AG04450 (cell line): ENCODE measurements at places on chromosomes 3 and 15. TPM values are rescaled to one million over a fixed set of nuclear protein-coding genes. Genes with fewer than 3 reads are reported as not detected.

AP2M1 gene
- polyA plus RNA-seq = 963 and 1,068 TPM in 2 replicates

VGLL3 gene
- 27.2 and 28.3 TPM in 2 replicates for polyA plus RNA-seq

GABRR3 gene
- not detected in 2 replicates for polyA plus RNA-seq

IGSF11 gene
- 0.05 TPM in 1 of 2 replicates, not detected in the other for polyA plus RNA-seq

RAB43 gene
- 6.9 and 14.6 TPM in 2 replicates for polyA plus RNA-seq

SAMMSON gene
- not detected in 2 replicates for polyA plus RNA-seq

HAUS2 gene
- 26.4 and 30.6 TPM in 2 replicates for polyA plus RNA-seq

XCR1 gene
- polyA plus RNA-seq = not detected in 2 replicates

SCAP gene
- 17.0 and 22.9 TPM in 2 replicates for polyA plus RNA-seq

LINGO1 gene
- polyA plus RNA-seq = not detected in 2 replicates

ABHD2 gene
- polyA plus RNA-seq = 51.5 and 60.1 TPM in 2 replicates

SGO1 gene
- 1.3 and 2.2 TPM in 2 replicates for polyA plus RNA-seq

C3orf33 gene
- 2.5 and 2.9 TPM in 2 replicates for polyA plus RNA-seq

PTH1R gene
- polyA plus RNA-seq = 0.05 and 0.09 TPM in 2 replicates

SLC7A14 gene
- polyA plus RNA-seq = 2.3 TPM in 2 replicates

ACKR4 gene
- polyA plus RNA-seq = 0.10 and 0.20 TPM in 2 replicates

TGM4 gene
- 0.02 and 0.12 TPM in 2 replicates for polyA plus RNA-seq

GNAT1 gene
- not detected in 2 replicates for polyA plus RNA-seq

SCAMP2 gene
- polyA plus RNA-seq = 116 and 127 TPM in 2 replicates

ARGFX gene
- not detected in 2 replicates for polyA plus RNA-seq

PRR20G gene
- polyA plus RNA-seq = not detected in 2 replicates

CD200R1 gene
- polyA plus RNA-seq = not detected in 2 replicates

RASGRF1 gene
- 0.22 and 0.25 TPM in 2 replicates for polyA plus RNA-seq

CCR1 gene
- 0.02 TPM in 1 of 2 replicates, not detected in the other for polyA plus RNA-seq

SLC2A2 gene
- not detected in 2 replicates for polyA plus RNA-seq

TIGIT gene
- polyA plus RNA-seq = not detected in 2 replicates

PCLAF gene
- polyA plus RNA-seq = 93.8 and 104 TPM in 2 replicates

LRRC31 gene
- not detected in 2 replicates for polyA plus RNA-seq

SEMA5B gene
- polyA plus RNA-seq = not detected in 2 replicates

CLRN1 gene
- polyA plus RNA-seq = not detected in 2 replicates

CPN2 gene
- not detected in 2 replicates for polyA plus RNA-seq

SLC22A13 gene
- polyA plus RNA-seq = 0.15 and 0.19 TPM in 2 replicates

VEPH1 gene
- 27.3 and 36.4 TPM in 2 replicates for polyA plus RNA-seq

AGBL1 gene
- not detected in 2 replicates for polyA plus RNA-seq

TMEM207 gene
- not detected in 2 replicates for polyA plus RNA-seq

DUOX2 gene
- 0.02 TPM in 1 of 2 replicates, not detected in the other for polyA plus RNA-seq

SEMA3B gene
- polyA plus RNA-seq = 22.0 and 24.7 TPM in 2 replicates

FES gene
- polyA plus RNA-seq = 5.5 and 7.1 TPM in 2 replicates

BCL2A1 gene
- polyA plus RNA-seq = 2.7 and 2.9 TPM in 2 replicates

AP3B2 gene
- polyA plus RNA-seq = 0.22 and 0.43 TPM in 2 replicates

POU1F1 gene
- polyA plus RNA-seq = not detected in 2 replicates

CHRM5 gene
- polyA plus RNA-seq = 0.02 and 0.07 TPM in 2 replicates

SERINC4 gene
- 0.05 TPM in 1 of 2 replicates, not detected in the other for polyA plus RNA-seq

GPR27 gene
- polyA plus RNA-seq = not detected in 2 replicates

CP gene
- 0.10 TPM in 1 of 2 replicates, not detected in the other for polyA plus RNA-seq
